Activated CD4-positive, alpha-beta T cell treated with anti-CD3 and anti-CD28 coated beads, Interleukin-2, amount 10 ng/mL, durations not matched to agents 7 days and 5 days (primary cell): ENCODE measurements at places on chromosomes 3 and 15. TPM values are rescaled to one million over a fixed set of nuclear protein-coding genes. Genes with fewer than 3 reads are reported as not detected.

The SLC28A1 gene
- not detected for total RNA-seq

The C15orf39 gene
- total RNA-seq: 48.6 TPM

The ITGA11 gene
- total RNA-seq: 1.0 TPM

The USP3 gene
- 62.7 TPM for total RNA-seq

The SH2D7 gene
- total RNA-seq: not detected

The LRRC2 gene
- 0.29 TPM for total RNA-seq

The TTC14 gene
- 74.0 TPM for total RNA-seq

The LMOD3 gene
- total RNA-seq: not detected

The PDIA3 gene
- total RNA-seq: 304 TPM

The GOLGA6D gene
- not detected for total RNA-seq
